ENCODE measurements at places on chromosomes 1 and 21.

- no peak for DNase-seq
Observed at GRCh38 chr1:18608534-18608933, 22.1 kb upstream of the PAX7 start.

DNA sequence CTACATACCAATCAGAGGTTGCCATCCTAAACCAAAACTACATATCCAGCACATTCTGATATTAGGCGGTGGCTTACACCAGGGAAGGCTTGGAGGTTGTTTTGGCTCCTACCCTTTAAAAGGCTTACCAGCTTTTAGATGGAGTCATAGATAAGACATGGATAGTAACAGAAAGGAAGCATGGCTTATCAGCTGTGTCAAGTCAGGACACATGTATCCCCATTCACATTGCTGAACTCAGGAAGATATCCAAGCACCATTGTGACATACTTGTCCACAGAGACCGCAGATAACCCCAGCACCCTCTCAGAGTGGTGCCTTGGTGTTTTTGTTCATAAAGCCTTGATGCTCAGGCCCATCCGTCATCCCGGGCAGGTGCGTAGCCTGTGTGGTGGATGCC lies 39.7 kb downstream of the ADARB1 start:
- DNase-seq: no peak

DNA sequence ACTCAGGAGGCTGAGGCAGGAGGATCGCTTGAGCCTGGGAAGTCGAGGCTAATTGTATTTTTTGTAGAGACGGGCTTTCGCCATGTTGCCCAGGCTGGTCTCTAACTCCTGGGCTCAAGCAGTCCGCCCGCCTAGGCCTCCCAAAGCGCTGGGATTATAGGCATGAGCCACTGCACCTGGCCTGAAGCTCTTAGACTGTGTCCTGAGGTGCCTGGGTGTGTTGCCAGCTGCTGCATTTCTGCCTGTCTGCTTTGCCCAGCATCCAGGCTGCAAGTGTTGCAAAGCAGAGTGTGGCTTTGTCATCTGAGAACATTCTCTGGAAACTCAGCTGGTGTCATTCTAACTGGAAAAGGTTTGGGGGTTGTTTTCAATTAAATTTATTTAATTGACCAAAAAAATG lies 105.0 kb downstream of the HUNK start:
- no peak for DNase-seq

DNA sequence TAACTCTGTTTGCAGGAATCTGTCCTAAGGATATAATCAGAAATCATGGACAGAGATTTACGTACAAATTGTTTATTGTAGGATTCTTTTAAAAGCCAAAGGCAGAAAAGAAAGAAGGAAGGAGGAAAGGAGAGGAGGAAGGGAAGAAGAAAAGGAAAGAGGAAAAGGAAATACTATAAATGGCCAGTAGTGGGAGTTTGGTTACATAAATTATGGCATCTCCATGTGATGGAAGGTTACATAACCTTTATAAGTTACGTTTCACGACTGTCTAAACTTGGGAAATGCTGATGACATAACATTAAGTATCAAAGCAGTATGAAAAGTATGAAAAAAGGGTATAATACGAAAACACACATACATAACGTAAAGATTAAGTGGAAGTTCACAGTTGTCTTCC lies 39.0 kb downstream of the SMYD2 start:
- no peak for DNase-seq

DNA sequence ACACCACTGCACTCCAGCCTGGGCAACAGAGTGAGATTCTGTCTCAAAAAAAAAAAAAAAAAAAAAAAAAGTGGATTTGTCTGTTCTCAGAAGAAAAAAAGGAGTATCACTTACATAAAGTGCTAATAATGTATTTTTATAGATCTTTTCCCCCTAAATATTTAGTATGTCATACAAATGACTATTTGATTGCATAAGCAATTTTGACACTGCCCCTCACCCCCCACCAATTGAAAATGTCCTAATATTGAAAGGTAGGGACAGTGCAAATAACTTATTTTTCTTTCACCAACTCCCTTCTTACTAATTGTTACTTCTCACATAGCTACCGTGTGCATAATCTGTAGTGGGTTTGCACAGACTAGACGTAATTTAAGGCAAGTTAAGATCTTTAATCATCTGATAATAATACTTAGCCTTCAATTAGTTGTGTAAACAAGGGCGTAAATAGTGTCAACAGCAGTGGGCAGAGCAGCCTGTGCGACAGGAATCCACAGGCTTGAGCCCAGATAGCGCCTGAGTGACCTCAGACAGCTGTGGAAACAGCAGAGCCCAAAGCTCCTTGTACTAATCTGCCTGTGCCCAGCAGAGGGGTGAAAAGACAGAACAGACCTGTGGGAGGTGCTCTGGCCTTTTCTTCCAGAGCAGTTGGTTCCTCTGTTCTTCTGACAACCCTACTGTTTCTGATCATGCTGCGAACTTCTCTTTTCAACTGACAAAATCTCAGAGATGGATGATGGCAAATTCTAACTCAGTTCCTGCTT lies 4.5 kb upstream of the IER5 start:
- DNase-seq: no peak

DNA sequence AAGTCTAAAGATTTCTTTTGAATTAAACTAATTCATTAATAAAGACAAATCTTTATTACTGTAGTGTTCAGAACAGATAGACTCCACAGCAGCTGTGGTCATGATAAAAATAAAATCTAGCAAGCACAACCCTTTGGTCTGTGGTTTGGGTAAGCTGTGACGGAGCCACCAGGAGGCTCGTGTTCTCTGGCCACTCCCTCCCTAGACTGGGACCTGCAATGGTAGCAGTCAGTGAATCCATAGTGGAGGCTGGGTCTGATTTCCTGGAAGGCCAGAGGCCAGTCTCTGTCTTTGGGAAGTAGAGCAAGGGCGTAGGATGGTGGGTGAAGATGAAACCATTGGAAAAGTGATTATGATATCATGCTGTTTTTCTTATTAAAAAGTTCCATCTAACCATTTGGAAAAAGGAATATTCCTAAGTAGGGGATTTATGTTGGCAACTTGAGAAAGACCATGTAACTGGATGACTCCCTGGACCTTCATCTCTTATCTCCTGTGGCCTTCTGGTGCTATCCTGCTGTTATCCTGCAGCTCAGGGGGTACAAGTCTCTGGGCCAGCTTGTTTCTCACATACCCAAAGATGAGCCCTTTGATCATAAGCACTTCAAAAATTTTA lies 39.0 kb downstream of the TENT5C start:
- no peak for DNase-seq

DNA sequence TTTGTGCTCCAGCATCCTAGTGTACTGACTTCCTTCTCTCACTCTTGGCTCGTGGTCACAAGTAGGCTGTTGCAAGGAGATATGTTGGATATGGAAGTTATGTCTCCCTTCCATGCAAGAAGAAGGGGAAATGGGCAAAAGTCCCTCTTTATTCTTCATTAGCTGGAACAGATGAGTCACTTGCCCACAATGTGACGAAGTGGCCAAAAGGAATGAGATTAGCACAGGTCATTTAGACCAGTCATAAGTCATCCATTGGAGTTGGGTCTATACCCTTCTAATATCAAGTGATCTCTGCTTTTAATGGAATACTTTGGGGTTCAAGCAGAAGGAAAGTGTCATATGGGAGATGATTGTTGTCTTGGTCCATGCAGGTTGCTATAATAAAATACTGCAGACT lies 91.2 kb upstream of the NGF start:
- no peak for DNase-seq

DNA sequence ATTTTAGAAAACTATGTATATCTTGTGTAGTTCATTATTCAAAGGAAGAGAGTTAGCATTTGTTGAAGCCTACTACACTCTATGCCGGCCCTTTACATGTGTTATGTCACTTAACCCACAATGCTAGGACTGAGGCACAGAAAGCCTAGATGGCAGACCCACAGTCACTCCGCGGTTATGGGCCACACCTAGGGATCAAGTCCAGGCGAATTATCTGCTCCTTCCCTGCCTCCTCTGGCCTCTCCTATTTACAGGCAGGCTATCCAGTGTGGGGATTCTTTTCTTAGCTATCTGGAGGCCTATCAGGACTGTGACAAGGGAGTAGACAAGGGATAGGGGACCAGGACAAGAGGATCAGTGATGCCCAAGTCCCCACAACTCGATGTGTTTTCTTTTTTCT lies 33.0 kb downstream of the IER5 start:
- no peak for DNase-seq

DNA sequence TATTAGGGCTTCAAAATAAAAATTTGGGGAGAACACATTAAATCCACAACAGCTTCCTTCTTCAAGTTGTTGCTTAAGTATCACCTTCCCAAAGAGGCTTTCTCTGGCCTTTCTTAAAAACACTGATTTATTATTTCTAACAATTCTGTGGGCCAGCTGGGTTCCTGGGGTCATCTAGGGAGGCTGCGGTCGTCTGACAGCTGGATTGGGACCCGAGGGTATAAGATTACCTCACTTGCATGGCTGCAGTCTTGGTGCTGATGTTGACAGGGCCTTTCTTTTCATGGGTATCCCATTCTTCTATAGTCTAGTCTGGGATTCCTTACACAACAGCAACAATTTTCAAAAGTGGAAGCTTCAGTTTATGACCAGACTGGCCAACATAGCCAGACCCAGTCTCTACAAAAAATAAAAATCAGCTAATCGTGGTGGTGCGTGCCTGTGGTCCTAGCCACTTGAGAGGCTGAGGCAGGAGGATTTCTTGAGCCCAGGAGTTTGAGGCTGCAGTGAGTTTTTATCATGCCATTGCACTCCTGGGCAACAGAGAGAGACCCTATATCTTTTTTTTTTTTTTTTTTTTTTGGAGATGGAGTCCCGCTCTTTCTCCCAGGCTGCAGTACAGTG lies 46.1 kb upstream of the ZNF326 start:
- DNase-seq: no peak

- no peak for DNase-seq
Observed at GRCh38 chr21:21952566-21952965, 954.4 kb downstream of the NCAM2 start.

DNA sequence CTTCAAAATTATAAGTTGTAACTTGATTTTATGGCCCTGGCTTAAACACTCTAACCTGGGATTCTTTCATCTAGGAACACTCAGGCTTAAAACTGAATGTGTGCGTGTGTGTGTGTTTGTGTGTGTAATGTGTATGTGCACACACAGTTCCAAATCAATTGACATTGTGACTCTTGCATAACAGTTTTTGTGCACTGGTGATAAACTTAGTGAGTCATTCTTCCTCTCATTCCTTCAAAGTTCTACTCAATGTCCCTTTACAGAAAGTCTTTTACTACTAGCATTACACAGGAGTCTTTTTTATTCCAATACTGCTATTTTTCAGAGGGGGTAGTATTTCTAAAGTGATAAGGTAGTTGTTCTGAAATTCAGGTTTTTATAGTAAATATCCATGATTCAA lies 943.6 kb downstream of the KCNT2 start:
- DNase-seq: no peak

GRCh38 chr21:26099610-26100219 lies 70.9 kb downstream of the APP start:
- DNase-seq: no peak

DNA sequence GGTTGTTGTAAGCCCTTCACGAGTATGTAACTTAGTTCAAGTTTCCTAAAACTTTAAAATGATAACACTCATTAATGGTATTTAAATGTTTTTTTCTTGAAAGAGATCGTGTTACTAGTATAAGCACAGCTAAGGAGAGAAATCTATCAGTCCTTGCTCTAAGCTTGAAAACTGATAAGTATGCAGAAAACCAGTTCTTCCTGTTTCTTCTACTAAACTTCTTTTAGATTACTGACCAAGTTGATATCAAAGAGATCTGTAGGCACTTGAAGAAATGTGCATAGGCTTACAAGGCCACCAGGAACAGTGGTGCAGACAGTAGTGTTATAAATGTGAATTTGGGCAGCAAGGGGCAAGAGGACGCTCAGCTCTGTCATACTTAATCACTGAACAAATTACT lies 3.9 kb downstream of the EFCAB14 start:
- DNase-seq: no peak

DNA sequence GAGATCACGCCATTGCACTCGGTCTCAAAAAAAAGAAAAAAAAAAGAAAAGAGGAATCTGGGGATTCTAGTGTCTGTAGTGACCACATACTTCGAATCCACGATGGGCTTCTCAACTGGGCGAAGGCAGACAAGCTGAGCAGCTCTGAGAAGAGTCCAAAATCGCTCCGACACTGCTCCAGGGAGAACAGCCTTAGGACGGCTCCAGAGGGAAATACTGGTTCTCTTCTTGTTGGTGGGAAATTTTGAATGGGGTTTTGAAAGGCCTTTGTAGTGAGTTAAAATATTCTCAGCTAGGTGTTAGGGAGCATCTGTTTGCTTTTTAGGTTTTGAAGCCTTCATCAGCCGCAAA lies 18.3 kb upstream of the HJV start:
- DNase-seq: no peak

GRCh38 chr1:43272576-43273571 lies 3.1 kb downstream of the TMEM125 start:
- no peak for DNase-seq

DNA sequence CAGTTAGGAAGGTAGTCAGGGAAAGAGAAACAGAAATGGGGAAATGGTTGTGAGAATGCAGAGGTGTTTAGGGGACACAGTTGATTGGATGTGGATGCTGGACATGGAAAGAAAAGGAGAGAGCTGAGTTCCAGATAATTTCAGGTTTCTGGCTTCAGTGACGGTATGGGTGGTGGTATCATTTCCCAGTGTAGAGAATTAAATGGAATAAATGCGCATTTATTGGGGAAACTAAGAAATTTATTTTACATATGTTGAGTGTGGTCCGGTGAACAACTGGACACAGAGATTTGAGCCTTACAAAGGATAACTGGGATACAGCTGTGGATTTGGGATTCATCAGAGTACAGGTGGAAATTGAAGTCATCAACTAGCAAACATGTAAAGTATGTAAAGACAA lies 12.4 kb upstream of the ZNF281 start:
- no peak for DNase-seq

DNA sequence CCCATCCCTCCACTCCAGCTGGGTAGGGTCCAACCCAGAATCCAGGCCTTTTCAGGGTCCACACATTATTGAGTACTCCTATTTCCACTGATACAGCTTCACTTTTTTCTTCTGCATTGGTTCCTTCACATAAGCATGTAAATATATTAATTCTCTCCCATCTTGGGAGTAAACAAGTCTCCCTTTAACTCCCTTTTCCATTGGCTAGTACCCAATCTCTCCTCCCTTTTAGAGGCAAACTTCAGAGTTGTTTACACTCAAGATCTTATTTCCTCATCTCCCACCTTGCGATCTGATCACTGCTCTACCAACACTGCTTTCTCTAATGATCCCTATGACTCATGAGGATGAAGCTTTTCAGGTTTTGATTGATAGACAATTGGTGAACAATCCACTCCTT lies 20.3 kb downstream of the DMAP1 start:
- DNase-seq: no peak

- no peak for DNase-seq
Observed at GRCh38 chr1:147243228-147243685, 773 bp downstream of the CHD1L start.

- DNase-seq: no peak
Observed at GRCh38 chr21:21614966-21615365, 616.8 kb downstream of the NCAM2 start.

GRCh38 chr1:9211291-9211811 lies 23.2 kb upstream of the H6PD start:
- DNase-seq: no peak

Measured in stimulated activated CD4-positive, alpha-beta T cell treated with anti-CD3 and anti-CD28 coated beads, Interleukin-12 subunit alpha, Interleukin-12 subunit beta, amount 100 ng/mL, for 24 hours (primary cell).